ENCODE measurements at places on chromosomes 3 and 15. TPM values are rescaled to one million over a fixed set of nuclear protein-coding genes. Genes with fewer than 3 reads are reported as not detected.

SAMD7 gene
- total RNA-seq = not detected

STRIT1 gene
- not detected for total RNA-seq

ARRDC4 gene
- 0.59 TPM for total RNA-seq

IMPG2 gene
- total RNA-seq = 0.66 TPM

MYO5C gene
- 0.94 TPM for total RNA-seq

KBTBD8 gene
- 14.6 TPM for total RNA-seq

CHRNA5 gene
- 0.89 TPM for total RNA-seq

LTK gene
- total RNA-seq = 6.5 TPM

DAZL gene
- total RNA-seq = not detected

KY gene
- not detected for total RNA-seq

DNA sequence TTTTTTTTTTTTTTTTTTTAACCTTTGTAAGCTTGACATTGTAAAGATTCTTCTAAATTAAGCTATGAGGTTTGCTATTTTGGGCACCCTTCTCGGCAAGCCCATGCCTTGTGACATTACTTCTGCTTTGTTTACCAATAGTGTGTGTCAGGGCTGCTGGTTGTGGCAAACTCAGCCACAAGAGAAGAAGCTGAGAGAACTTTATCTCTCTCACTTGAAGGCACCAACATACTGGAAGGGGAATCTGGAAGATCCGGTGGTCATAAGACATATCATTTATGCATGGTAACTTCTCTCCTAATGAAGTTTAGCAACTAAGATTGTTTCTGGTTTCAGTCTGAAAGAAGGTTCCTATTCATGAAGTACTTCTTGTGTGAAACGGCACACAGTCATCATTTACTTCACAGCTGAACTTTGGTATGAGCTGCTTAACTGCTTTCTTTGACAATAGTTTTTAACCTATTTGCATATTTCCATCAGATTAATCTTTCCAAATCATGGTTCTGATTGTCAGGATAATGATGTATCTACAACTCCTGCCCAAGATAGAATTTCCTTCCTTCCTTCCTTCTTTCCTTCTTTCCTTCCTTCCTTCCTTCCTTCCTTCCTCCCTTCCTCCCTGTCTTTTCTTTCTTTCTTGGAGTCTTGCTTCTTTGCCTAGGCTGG lies 189.3 kb downstream of the NFKBIZ start:
- H3K36me3 ChIP-seq = no peaks in the 10 kb centered on the region
- H3K4me1 ChIP-seq = no peaks in the 10 kb centered on the region
- H3K4me3 ChIP-seq = no peak overlapping the region

DNA sequence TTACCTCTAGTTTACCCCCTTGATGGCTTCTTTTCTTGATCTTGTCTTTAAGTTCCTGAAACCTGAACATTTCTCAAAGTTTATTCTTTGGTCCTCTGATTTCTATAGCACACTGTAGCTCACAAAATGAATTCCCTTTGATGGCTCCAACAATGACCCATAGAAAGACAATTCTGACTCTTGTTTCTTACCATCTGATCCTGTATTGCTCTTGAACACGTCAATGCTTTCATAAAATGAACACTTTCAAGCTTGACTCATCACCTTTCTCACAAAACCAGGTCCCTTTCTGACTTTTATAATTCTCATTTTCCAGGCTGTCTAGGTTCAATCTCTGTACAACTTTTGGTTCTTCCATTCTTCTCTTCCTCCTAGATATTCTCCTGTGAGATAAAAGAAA lies 5.7 kb upstream of the GAP43 start:
- no peak overlapping the region for H3K4me3 ChIP-seq
- no peak for DNase-seq
- no peak overlapping the region for H3K27ac ChIP-seq
- H3K27me3 ChIP-seq = no peaks in the 10 kb centered on the region

- H3K36me3 ChIP-seq = peaks cover 6% of the 10 kb centered on the region
- no peaks in the 10 kb centered on the region for H3K27me3 ChIP-seq
- peak overlapping the region; percentile 86 for H3K4me3 ChIP-seq
- peaks cover 13% of the 10 kb centered on the region for H3K4me1 ChIP-seq
- DNase-seq = peak; percentile 17
Measured at GRCh38 chr3:196868297-196868661, 559 bp downstream of the SENP5 start.

GRCh38 chr3:44077267-44077666 lies 164.4 kb upstream of the TOPAZ1 start:
- H3K36me3 ChIP-seq = no peaks in the 10 kb centered on the region
- no peaks in the 10 kb centered on the region for H3K27me3 ChIP-seq
- no peaks in the 10 kb centered on the region for H3K4me1 ChIP-seq
- no peak overlapping the region for H3K4me3 ChIP-seq

GRCh38 chr3:25040748-25041147 lies 387.3 kb upstream of the RARB start:
- H3K27me3 ChIP-seq = no peaks in the 10 kb centered on the region
- no peak for DNase-seq
- no peaks in the 10 kb centered on the region for H3K4me1 ChIP-seq

DNA sequence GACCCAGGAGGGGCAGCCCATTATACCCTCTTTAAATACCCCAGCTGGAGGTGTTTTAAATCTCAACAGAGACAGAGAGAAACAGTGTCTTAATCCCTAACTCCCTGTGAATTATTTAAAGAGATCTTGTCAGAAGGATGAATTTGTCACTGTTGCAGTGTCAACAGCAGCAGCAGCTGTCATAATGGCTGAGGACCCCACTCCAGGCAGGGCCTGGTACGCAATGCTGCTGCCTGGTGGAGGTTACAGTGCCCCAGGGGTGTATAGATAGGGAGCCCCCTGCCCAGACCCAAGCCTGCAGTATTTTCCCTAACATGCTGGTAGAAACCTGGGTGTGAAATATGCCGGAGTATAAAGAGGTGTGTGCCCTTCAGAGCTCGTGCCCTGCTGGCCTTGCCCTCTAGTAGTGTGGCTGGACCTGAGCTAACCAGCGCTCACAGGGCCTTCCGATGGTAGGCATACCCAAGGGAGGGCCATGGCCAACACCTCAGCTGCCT lies 143.0 kb downstream of the EPHB1 start:
- no peak for DNase-seq
- no peaks in the 10 kb centered on the region for H3K4me1 ChIP-seq
- no peak overlapping the region for H3K4me3 ChIP-seq
- H3K27me3 ChIP-seq = no peaks in the 10 kb centered on the region

GRCh38 chr15:81043935-81044575 lies 43.3 kb downstream of the TLNRD1 start:
- H3K27me3 ChIP-seq = no peaks in the 10 kb centered on the region
- no peaks in the 10 kb centered on the region for H3K36me3 ChIP-seq
- H3K4me3 ChIP-seq = no peak overlapping the region

GRCh38 chr3:194688200-194688740 lies 2.6 kb downstream of the FAM43A start:
- peak overlapping the region; percentile 38 for H3K27ac ChIP-seq
- H3K4me1 ChIP-seq = peaks cover 19% of the 10 kb centered on the region
- H3K4me3 ChIP-seq = peak overlapping the region; percentile 68
- H3K27me3 ChIP-seq = no peaks in the 10 kb centered on the region
- peak; percentile 7 for DNase-seq
- H3K36me3 ChIP-seq = no peaks in the 10 kb centered on the region

DNA sequence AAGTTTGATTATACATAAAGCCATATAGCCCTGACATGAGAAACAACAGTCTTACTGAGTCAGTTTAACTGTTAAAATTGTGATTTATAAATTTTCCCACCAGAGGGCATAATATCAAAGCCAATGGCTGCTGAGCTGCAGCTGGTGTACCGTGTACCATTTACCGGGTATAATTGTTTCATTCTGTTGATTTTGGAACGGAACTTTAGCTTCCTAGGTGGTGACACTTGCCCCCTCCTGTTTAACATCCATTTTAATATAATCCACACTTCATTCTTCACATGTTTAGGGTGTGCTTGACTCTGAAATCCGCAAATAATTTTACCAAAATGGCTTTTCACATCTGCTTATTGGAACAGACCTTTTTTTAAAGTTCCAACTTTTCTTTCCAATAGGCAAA lies 72.8 kb downstream of the SLC9A9 start:
- DNase-seq = peak; percentile 51
- H3K27ac ChIP-seq = no peak overlapping the region
- no peaks in the 10 kb centered on the region for H3K36me3 ChIP-seq
- H3K4me1 ChIP-seq = no peaks in the 10 kb centered on the region
- no peak overlapping the region for H3K4me3 ChIP-seq

GRCh38 chr3:106328224-106328623 lies 459.4 kb upstream of the CBLB start:
- no peak for DNase-seq
- H3K36me3 ChIP-seq = no peaks in the 10 kb centered on the region
- H3K4me1 ChIP-seq = no peaks in the 10 kb centered on the region

GRCh38 chr3:187125319-187126031 lies 13.8 kb downstream of the RPL39L start:
- H3K4me3 ChIP-seq = no peak overlapping the region
- H3K27me3 ChIP-seq = no peaks in the 10 kb centered on the region
- no peak overlapping the region for H3K27ac ChIP-seq
- no peaks in the 10 kb centered on the region for H3K36me3 ChIP-seq
- no peak for DNase-seq

GRCh38 chr15:69189157-69189556 lies 28.7 kb downstream of the GLCE start:
- H3K36me3 ChIP-seq = no peaks in the 10 kb centered on the region
- no peaks in the 10 kb centered on the region for H3K27me3 ChIP-seq
- no peak overlapping the region for H3K27ac ChIP-seq
- no peaks in the 10 kb centered on the region for H3K4me1 ChIP-seq
- H3K4me3 ChIP-seq = no peak overlapping the region

- no peaks in the 10 kb centered on the region for H3K36me3 ChIP-seq
- H3K4me3 ChIP-seq = no peak overlapping the region
- no peak overlapping the region for H3K27ac ChIP-seq
- no peaks in the 10 kb centered on the region for H3K4me1 ChIP-seq
Measured at GRCh38 chr3:87206070-87206469, 21.0 kb upstream of the CHMP2B start.

DNA sequence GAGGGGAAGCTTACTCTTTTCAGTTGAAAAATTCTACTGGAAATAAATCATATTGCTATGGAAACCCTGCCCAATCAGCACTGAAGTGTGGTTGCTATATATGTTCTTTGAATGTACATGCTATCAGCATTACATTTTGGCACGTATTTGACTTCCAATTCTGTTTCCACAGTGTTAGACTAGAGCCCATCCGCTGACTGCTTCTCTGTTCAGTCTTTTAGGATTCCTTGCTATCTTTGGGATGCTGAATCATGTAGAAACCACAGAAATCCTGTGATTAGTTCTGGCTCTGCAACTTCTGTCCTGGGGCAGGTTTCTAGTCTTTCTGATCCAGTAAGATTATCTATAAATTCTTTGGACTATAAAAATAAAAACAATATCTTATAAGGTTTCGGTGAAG lies 128.2 kb upstream of the SLC7A14 start:
- H3K4me3 ChIP-seq = no peak overlapping the region
- no peak for DNase-seq
- H3K27me3 ChIP-seq = no peaks in the 10 kb centered on the region
- H3K27ac ChIP-seq = no peak overlapping the region
- H3K4me1 ChIP-seq = no peaks in the 10 kb centered on the region
- H3K36me3 ChIP-seq = no peaks in the 10 kb centered on the region

DNA sequence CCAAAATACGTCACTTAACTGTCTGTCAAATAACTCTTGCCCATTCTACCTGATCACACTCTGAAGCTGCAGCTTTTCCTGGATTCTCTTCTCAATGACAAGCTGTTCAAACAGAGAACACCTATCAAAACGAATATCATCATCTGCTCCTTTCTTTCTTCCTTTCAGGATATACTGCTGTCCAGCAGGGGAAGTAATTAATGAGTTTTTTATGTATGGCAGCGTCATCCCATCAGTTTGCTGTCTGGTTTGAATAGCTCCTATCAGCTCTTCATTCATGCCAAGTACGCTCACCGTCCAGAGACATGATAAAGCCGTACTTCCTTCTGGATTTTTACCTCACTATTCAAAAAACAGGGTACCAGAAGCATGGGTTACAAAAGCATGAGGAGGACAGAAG lies at the start of gene CHRM5:
Gene CHRM5, plus strand, starts transcription at position 274 of the 400 bp plus-strand sequence. CDS start 94,221 bp downstream, outside the sequence.
- H3K4me3 ChIP-seq = no peak within 1 kb of the TSS
- no peaks in the 10 kb centered on the region for H3K36me3 ChIP-seq
- H3K4me1 ChIP-seq = no peaks in the 10 kb centered on the region
- H3K27ac ChIP-seq = no peak within 1 kb of the TSS

DNA sequence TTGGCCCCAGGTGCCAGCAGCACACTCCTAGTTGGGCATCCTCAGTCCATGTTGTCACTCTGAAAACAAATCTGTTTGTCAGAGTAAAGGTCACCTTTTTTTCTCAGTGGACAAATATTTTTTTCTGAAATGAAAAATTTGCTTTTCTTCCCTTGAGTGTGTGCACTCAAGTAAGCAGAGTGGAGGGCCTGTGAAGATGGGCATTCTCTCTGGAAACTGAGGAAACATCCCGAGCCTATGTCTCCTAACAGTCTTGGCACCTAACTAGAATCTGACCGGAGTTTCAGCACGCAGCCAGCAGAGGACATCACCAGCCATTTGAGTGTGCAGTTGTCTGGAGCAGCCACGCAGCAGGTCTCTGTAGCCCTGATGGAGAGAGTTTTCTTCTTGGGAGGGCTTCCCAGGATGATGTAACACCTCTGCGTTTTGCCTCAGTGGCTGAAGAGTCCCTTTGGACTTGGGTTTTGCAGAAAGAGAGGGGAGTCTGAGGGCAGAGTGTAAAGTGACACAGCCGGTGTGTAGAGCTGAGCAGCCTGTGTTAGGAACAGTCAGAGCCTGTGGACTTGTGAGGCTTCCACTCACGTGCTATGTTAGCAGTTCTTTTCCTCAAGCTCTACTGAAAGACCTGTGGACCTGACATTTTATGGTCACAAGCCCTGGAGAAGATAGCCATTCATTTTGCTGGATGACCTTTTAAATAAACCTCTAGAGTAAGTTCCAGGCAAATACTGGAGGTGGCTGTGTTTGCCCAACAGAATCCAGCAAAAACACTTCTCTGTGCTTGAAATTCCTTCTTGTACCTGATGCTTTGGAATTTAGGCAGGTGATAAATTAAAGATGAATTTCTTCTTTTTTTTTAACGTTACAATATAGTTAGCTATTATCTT lies 51.6 kb downstream of the ABHD2 start:
- H3K27me3 ChIP-seq = no peaks in the 10 kb centered on the region
- H3K36me3 ChIP-seq = peaks cover 12% of the 10 kb centered on the region
- no peak overlapping the region for H3K27ac ChIP-seq
- no peak for DNase-seq
- H3K4me3 ChIP-seq = no peak overlapping the region
- peaks cover 9% of the 10 kb centered on the region for H3K4me1 ChIP-seq

Measured in naive thymus-derived CD4-positive, alpha-beta T cell (primary cell).